ENCODE measurements at places on chromosomes 7 and 10. TPM values are rescaled to one million over a fixed set of nuclear protein-coding genes. Genes with fewer than 3 reads are reported as not detected.
A peak's percentile ranks its signal among the peaks of the same experiment; 100 is the strongest.

GRCh38 chr10:95881316-95881715, 26.5 kb upstream of the CC2D2B start:
- no peak for DNase-seq

- no peak for DNase-seq
Measured at GRCh38 chr7:117995850-117996650, 122.8 kb upstream of the CTTNBP2 start.

DNA sequence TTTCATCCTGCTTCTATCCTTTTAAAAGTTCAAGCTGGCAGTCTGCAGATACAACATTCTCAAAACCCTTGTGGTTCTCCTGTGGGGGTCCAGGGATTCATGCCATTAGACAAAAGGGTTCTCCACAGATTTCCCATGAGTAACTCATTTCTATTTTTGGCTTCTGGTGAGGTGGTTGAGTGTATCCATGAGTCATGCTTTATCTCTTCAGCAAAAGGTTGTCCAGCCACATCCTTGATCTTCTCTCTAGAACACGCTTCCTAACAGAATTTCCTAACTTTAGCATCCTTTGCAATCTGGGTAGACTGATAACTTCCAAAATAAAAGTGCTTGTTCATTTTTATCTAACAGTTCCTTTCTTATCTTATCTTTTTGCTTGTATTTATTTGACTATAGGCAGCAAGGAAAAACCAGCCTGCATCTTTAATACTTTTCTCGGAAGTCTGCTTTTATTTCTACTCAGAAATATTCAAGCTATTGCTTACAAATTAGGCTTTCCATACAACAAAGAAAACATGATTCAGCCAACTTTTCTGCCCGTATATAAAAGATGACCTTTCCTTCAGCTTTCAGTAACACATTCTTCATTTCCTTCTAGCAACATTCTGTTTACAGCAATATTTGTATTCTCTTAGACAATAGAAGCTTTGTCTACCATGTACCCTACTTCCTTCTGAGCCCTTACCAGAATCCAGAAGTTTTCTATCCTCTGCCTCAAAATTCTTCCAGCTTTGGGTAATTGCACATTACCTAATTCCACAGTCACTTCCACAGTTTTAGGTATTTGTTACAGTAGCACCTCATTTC, 79.3 kb upstream of the IL6 start:
- DNase-seq, result no peak

GRCh38 chr10:71666639-71667386, 52.8 kb downstream of the C10orf105 start:
- DNase-seq, result no peak

DNA sequence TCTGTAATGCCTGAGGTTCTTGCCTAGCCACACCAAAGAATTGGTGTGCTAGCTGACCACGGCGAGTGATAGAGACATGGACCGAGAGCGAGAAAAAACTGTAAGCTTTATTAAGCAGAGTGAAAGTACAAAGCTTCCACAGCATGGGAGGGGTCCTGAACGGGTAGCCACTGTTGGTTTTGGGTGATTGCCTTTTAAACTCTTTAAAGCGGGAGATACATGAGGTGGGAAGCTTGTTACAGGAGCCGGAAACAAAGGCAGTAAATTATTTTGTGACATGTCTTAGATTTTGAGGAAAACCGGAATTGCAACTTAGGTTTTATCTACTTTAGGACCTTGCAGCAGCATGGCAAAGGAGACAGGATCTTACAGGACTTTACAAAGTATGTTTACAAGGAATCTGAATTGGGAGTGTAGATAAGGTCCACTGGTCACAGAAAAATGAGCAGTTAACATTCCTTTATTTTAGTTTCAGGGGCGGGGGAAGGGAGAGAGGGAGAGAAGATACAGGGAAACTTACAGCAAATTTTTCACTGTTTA, 252.7 kb upstream of the MBL2 start:
- no peak for DNase-seq

GRCh38 chr7:91151916-91152315, 112.3 kb upstream of the FZD1 start:
- DNase-seq, result no peak

DNA sequence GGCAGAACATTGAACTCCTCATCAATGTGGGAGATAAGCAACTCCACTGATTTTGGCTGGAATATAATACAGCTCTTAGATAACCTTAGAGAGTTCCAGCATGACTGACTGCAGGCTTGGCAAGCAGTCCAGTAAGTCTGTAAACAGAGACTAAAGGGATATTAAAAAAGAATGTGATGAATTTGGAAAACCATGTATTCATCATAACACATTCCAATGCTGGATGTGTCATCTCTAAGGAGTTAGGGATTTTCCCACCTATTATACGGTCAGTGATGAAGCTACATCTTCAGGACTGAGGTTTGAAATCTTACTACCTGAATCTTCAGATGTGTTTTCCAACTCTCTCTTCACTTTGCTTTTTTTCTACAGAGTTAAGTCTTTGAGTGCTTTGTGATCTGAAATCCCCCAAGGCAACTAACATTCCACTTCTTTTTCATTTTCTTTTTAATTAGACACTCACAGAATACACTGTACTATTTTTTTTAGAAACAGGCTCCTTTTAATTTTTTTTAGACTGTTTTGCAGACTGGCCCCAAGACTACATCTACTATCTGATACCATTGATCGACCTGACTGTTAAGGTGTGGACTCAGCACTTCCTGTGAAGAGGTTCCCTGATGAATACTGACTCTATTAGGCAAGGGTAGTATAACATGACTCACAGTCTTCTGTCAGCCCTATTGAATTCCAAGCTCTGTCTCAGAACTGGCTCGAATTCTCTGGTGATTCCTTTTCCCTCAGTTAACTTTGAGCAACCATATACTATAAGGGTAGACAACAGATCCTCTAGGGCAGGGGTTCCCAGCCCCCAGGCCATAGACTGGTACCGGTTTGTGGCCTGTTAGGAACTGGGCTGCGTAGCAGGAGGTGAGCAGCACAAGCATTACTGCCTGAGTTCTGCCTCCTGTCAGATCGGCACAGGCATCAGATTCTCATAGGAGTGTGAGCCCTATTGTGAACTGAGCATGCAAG, 678.2 kb downstream of the GRM8 start:
- DNase-seq, result no peak

GRCh38 chr10:86654411-86655172, at the start of gene OPN4:
OPN4 (plus strand) TSS chr10:86654547; CDS start chr10:86654784, 237 bp downstream.
- peak; percentile 72 for DNase-seq

- no peak for DNase-seq
Measured at GRCh38 chr10:27578316-27578715, 74.2 kb downstream of the RAB18 start.

GRCh38 chr10:95253007-95253406, 37.8 kb downstream of the PDLIM1 start:
- no peak for DNase-seq

- DNase-seq, result no peak
Measured at GRCh38 chr10:67550046-67550445, 145.9 kb downstream of the CTNNA3 start.

- DNase-seq, result no peak
Measured at GRCh38 chr7:47648275-47648925, 66.5 kb upstream of the TNS3 start.

- DNase-seq, result no peak
Measured at GRCh38 chr10:31594347-31594873, 275.4 kb downstream of the ZEB1 start.

DNA sequence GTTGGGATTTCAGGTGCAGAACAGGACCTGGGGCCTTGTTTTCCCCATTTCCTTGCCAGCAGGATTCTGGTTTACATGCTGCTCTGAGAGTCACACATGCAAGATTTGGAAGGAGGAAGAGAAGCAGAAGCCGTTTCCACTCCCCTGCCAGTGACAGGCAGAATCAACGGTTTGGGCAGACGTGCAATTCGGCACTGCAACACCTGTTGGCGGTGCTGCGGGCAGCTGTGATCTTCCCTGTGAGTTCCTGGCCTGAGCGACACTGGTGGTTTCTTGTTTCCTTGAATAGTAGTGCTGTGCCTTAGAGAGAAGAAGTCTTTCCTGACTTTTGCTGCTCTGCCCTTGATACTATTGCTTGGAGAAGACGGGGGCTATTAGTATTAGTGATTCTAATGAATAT, 1126.2 kb downstream of the TYW1 start:
- DNase-seq, result no peak

DNA sequence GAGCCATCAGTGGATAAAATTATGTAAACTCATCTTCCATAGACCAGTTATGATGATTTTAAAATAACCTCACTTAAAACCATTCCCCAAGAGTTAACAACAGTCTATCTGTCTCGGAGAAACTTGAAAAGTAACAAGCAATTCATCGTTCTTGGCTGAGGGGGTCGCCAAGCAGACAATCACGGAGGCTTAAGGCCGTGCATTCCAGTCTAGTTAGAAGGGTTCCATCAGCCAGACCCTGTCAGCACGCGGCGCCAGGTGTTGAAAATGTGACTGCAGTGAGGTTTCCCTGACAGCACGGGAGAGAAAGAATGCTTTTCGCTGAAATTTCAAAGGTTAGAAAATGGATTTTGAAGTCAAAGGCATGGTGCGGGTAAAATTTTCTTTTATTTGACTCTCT, 1025.0 kb upstream of the CELF2 start:
- no peak for DNase-seq

Gene DPYSL4
- total RNA-seq, result 1.8 TPM

Gene ZCWPW1
- total RNA-seq, result 3.2 TPM

Gene LIPJ
- total RNA-seq, result not detected

Gene PLXNA4
- total RNA-seq, result 133 TPM

Gene OPN1SW
- total RNA-seq, result not detected

Gene OPN4
- total RNA-seq, result not detected

Data from mesenteric fat pad (tissue), 1 donor.